ENCODE measurements at places on chromosomes 7 and 10.

DNA sequence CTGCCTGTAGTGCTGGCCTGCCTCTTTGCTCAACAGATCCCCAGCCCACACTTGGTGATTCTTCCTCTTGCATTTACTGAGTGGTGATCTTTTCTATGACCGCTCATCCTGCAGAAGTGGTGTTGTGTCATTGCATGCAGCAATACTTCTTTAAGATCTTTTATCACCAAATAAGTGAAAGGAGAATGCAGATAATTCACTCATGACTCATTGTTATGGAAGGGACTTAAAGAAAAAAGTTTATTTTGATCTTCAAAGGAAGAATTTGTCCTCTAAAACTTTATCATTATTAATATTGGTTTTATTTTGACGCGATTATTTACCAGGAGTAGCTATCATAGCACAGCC is 489.1 kb upstream of the CELF2 start:
- DNase-seq: no peak

DNA sequence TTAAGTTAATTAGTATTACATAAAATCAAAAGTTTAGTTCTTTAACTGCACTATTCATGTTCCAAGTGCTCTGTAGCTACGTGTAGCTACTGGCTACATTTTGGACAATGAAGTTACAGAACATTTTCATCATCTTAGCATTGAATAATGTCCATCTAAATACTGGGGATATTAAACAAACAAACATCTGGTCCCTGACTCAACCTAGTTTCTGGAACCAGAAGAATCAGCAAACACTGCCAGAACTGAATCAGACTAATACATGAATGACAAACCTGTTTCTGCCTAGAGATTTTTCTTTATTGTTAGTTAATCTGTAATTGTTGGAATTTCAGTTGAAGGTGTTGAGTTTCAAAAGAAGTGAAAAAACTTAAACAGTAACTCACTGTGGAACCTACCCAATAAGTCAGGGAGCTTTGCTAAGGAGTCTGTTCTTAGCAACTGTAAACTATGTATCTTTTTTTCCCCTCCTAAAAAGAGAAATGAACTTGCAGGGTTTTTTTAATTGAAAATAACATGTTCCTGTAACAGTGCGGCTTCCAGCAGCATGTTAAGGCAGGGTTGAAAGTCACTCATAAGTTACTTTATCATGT is 58.3 kb downstream of the CDK13 start:
- DNase-seq: no peak

DNA sequence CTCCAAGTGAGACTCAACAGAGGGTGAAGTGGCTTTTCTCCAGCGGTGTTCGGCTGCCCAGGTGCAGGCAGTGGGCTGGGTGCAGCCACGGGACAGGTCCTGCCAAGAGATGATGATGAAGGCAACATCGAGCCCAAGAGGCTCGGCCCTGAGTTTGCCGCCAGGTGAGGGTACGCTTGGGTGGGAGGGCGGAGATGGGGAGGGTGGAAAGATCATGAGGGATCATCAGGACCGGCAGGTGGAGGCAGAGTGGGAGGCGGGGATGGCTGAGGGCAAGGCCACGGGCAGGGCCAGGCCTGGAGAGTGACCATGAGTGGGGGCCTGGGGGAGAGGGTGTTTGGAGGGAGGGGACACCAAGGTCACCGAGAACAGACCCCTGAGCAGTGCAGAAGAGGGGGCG is 17.8 kb upstream of the AMZ1 start:
- DNase-seq: no peak

GRCh38 chr10:118835682-118836326 is 81.0 kb upstream of the CACUL1 start:
- no peak for DNase-seq

- DNase-seq: no peak
Observed at GRCh38 chr10:7889947-7890542, 71.7 kb downstream of the TAF3 start.
